Right ventricle myocardium inferior (tissue), 1 donor: ENCODE measurements at places on chromosomes 3 and 15. TPM values are rescaled to one million over a fixed set of nuclear protein-coding genes. Genes with fewer than 3 reads are reported as not detected.

GRCh38 chr3:41143421-41144031 lies 55.8 kb upstream of the CTNNB1 start:
- no peak for DNase-seq

GRCh38 chr3:18403061-18403460 lies 22.1 kb downstream of the SATB1 start:
- no peak for DNase-seq

GRCh38 chr15:66151809-66152208 lies 101.7 kb downstream of the MEGF11 start:
- no peak for DNase-seq

DNA sequence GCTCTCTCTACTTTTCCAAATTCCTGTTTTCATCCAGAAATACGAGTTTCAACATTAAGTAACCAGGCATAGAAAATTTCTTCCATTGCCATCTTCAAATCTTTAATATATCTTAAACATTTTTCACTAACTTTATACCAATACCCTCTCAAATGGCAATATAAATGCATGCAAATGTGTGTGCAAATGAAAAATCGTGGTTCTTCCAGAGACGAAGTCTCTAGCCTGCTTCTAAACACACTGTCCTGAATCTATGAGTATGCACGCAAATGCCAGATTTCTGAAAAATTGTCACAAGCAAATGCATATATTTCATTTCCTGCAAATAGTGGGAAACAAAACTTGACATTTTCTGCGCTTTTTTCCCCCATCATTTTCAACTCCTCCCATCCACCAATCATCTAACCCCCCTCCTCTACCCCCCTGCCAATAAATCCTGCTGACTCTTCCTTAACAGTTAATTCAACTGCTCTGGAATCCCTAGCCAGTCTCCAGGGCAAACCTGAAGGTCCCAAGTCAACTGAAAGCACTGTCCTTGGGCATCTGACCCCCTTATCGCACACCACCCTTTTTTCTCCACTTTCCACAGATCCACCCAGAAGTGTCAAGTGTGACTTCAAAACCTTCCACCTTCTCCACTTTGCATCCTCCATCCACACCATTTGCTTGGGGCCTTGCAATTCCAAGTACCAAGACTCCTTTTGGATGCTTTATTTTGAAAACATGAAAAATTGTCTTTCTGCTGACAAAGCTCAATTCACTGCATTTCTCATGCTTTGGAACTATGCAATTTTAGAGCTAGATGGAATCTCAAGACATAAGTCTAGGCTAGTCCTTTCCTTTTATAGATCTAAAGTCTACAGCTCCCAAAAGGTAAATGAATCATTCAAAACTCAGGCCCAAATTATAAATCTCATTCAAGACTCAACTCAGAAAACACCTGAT lies 144.7 kb downstream of the OSBPL10 start:
- no peak for DNase-seq

RTP3 gene
- total RNA-seq = not detected

CASR gene
- total RNA-seq = not detected

ANKRD63 gene
- 0.92 TPM for total RNA-seq

GABRR3 gene
- total RNA-seq = not detected
